ENCODE measurements at places on chromosomes 16 and 17. TPM values are rescaled to one million over a fixed set of nuclear protein-coding genes. Genes with fewer than 3 reads are reported as not detected.

DNA sequence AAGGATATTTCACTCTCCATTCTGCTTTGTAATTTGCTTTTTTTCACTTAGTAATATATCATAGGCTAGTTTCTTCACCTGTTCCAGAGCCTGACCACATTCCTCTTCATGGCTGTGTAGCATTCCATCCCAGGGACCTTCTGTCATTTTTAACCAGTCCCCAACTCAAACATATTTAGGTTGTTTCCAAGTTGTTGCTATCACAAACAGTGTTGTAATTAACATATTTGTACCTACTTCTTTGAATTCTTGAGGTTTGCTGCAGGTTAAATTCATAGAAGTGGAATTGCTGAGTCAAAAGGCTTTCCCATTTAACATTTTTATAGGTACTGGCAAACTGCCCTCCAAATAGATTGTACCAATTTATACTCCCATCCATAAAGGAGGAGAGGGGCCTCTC is 65.1 kb upstream of the MED9 start:
- DNase-seq = no peak

EPN3 gene
- total RNA-seq = 17.8 TPM

TMIGD1 gene
- not detected for total RNA-seq

DNA sequence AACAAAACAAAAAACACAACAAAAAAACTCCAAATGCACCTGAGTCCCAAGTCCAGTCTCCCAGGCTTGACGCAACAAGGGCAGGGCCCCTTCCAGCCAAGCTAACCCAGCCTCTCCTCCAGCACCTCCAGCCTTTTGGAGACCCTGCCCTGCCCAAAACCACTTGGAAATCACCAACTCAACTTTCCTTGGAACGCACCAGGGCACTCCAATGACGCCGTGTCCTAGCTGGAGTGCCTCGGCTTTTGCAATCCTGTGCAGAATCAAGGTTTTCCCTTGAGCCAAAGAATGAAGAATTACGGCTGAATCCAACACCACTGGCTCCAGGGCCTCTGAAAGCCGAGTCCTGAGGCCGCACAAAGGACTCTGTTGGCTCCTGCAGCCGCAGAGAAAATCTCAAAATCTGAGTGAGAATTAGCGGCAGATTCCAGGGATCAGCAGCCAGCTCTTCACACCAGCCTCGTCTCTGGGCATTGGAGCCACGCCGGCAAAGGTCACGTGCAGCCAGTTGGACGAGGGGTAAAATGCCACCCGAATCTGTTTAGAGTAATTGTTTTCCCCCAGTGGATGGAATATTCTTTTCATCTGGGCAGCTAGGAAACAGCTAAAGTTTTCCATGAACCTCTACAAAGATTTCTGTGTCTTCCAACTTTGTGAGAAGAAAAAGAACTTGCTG is 9.7 kb upstream of the BAIAP2 start:
- DNase-seq = no peak

DNA sequence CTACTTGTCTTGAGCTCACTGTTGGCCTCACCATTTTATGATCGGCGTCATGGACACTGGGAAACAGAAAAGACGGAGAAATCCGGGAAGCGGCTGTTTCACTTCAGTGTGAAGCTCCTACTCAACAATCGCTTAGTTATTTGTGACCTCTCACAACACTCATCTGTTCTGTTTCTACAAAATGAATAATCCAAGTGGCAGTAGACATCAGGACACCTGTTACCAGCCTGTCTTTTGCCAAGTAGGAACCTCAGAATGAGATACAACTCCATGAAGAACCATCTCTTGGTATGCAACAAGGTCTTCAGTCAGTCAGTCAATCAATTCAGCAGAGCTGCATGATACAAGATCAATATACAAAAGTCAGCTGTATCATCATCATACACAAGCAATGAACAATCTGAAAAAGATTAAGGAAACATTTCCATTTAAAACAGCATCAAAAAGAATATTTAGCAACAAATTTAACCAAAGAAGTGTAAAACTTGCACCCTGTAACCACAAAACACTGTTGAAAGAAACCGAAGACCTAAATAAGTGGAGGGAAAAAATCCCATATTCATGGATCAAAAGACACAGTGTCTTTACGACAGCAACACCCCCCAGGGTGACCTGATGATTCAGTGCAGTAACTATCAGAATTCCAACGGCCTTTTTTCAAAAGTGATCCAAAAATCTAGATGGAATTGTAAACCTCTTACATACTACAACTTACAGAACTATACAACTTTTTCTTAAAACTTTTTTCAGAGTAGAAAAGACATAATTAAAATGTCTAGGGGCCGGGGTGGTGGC is 63.4 kb downstream of the ANKRD11 start:
- no peak for DNase-seq

DNA sequence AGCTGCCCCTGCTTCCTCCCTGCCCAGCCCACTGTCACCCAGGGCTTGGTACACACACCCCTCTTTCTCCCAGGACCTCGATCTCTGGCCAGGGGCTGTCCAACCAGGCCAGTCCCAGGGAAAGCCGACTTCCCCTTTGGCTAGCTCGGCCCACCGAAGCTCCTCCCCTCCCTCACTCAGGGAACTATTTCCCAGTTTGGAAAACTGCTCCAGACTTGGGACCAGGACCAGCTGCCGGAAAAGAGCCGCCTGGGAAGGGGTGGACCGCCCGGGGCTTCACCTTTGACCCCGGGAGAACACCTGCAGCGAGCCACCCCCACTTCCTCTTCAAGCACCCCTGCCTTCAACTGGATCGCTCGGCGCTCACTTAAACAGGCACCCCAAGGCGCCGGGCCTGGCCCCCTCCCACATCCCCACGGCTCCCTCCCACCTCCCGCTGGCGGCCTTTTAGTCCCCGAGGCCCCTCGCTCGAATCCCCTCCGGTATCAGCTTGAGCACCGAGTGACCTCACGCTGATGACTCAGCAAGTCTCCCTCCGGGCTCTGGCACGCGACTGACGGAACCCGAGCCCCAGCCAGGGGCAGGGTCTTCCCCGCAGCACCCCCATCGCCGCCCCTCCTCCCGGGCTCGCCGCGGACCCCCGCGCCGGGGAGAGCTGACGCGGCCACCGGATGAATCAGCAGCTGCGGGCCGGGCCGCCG is 934 bp downstream of the MAFG start:
- DNase-seq = peak; percentile 47

KRT36 gene
- total RNA-seq = not detected

STX1B gene
- total RNA-seq = 1.6 TPM

WWOX gene
- 13.7 TPM for total RNA-seq

- DNase-seq = no peak
Measured at GRCh38 chr17:79750650-79751545, 20.2 kb downstream of the ENPP7 start.

KRT10 gene
- total RNA-seq = 62.3 TPM

DNA sequence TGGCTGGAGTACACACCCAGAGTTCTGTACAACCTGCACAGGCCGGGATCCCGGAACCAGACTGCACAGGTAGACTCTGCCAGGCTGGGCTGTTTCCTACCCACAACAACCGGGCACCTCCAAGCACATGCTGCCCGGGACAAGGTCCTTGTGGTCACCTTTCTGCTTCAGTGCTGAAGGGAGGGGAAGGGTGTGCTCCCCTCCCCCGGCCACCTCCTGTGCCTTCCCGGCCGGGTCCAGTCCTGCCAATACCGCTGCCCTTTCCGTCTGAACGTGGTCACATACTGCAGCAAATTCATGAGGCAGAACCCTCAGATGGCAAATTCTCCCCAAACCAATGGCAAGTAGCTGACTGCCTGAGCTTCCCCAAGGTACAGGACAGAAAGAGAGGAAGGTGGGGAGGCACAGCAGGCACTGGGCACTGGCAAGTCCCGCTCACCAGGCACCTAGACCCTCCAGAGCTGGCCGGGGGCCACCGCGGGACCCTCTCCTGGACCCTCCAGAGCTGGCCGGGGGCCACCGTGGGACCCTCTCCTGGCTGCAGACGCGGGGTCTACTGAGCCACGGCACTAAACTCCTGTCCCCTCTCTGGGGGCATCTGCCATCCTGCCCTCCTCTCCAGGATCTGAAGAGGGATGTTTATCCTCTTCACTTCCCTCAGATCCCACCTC is 22.8 kb downstream of the SLC43A2 start:
- DNase-seq = no peak

- DNase-seq = no peak
Measured at GRCh38 chr16:1635070-1635469, 22.9 kb downstream of the CRAMP1 start.

DNA sequence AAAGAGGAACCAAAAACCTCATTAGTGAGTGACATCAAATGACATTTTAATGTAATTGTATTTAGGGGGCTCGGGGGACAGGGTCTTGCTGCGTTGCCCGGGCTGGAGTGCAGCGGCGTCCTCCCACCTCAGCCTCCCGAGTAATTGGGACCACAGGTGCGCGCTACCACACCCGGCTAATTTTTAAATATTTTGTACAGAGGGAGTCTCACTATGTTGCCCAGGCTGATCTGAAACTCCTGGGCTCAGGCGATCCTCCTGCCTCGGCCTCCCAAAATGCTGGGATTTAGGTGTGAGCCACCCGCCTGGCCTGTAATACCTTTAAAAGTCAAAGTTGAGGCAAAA is 581 bp downstream of the SNRNP25 start:
- DNase-seq = no peak

CTRB2 gene
- total RNA-seq = 10.0 TPM

GFAP gene
- not detected for total RNA-seq

GRCh38 chr16:10141671-10142070 is 40.6 kb downstream of the GRIN2A start:
- no peak for DNase-seq

GRCh38 chr16:14339694-14340093 is 268.6 kb downstream of the MRTFB start:
- no peak for DNase-seq

MYH8 gene
- not detected for total RNA-seq

DNA sequence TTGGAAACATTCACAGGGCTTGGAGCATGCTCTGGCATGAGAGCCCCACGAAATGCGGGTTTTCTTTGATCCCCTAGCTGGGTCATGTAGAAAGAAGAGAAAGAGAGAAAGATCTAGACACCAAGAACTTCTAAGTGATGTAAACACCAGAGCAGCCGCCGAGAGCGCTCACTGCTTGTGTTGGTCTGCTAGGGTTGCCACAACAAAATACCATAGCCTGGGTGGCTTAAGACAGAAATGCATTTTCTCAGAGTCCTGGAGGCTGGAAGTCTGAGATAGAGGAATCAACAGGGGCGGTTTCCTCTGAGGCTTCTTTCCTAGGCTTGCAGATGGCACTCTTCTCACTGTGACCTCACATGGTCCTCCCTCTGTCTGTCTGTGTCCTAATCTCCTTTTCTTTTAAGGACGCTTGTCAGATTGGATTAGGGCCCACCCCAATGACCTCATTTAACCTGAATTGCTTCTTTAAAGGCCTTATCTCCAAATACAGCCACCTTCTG is 139.5 kb downstream of the CYLD start:
- DNase-seq = no peak

TUFM gene
- 361 TPM for total RNA-seq

GRCh38 chr16:11474617-11475291 is 112.0 kb downstream of the LITAF start:
- no peak for DNase-seq

NXPH3 gene
- 0.10 TPM for total RNA-seq

DNA sequence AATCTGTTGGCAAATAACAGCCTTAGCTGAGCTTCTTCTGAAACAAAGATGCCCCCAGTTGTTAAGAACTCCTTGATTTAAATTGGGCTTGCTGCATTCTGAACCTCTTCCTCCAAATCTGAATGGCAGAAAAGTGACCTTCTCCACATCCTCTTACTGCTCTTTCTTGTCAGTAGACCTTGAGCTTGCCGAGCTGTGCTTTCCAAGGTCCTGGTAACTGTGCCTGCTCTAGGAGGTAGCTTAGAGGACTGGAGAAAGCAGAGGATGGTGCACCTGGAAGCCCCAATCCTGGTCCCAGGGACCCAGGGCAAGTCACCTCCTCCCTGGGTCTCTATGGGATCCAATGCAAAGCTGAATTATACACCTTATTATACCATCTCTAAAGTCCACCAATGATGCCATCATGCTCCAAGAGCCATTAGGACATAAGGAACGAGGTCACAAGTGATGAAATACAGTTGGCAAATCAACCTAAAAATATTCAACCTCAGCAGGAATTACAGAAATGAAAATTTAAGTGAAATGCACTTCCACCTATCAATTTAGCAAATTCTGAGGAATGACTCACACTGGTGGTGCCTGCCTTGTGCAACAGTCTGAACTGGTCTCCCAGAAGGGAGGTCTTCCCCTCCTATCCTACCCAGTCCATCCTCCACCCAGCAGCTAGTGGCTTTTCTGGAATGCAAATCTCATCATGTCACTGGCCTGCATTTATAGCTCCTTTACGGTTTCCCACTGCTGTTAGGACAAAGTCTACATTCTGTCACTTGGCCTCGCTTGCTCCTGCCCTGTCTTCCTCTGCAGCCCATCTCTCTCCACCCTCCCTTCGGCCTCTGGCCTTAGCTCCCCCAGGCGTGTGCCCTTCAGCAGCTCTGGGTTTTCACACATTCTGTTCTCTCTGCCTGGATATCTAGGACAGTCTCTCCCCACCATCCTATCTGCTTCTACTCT is 36.6 kb downstream of the TOM1L2 start:
- no peak for DNase-seq

- no peak for DNase-seq
Measured at GRCh38 chr16:50695017-50696000, 1.9 kb downstream of the NOD2 start.

GRB7 gene
- total RNA-seq = 51.9 TPM

CDRT4 gene
- 6.2 TPM for total RNA-seq

FADS6 gene
- not detected for total RNA-seq

ITGB3 gene
- not detected for total RNA-seq

SCGB1C2 gene
- not detected for total RNA-seq

DNA sequence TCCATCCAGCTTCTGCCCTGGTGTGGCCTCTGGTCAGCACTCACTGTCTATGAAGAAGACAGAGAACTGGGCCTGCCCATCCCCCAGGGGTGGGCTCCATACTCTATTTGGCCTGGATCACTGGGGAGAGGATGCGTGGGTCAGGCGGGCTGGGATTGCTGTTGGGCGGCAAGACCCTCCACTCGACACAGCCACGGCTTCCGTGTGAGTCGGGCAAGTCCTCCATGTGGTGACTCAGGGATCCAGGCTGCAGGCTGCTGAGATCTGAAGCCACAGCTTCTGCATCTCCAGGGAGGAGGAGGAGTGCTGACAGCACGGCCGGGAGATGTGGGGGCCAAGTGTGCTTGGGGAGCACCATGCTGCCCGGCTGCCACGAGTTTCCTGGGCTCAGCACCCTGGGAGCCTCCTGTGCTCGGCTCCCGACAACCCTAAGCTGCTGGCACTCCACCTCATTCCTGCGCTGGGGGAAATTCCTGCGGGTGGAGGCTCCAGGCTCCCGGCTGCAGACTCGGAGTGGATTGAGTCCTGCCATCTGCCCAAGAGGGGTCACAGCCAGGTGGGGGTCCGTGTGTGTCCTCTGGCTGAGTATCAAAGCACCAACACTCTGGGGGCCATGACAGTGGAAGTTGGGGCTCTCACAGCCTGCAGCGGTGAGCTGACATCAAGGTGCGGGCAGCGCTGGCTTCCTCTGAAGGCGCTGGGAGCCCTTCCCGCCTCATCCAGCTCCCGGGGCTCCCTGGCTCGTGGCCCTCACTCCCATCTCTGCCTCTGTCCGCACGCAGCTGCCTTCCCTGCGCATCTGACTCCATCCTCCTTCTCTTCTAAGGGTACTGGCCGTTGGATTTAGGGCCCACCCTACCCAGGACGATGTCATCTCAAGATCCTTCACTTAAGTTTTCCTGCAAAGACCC is 24.4 kb upstream of the CBFA2T3 start:
- no peak for DNase-seq
